ENCODE measurements at places on chromosomes 2 and 18.

GRCh38 chr2:115908731-115909130, 1466.3 kb downstream of the DPP10 start:
- DNase-seq = no peak

GRCh38 chr2:64888591-64889309, 100.4 kb upstream of the SLC1A4 start:
- DNase-seq = no peak

- no peak for DNase-seq
Measured at GRCh38 chr2:103552775-103553174, 790.9 kb downstream of the TMEM182 start.

GRCh38 chr18:48770243-48770642, 180.5 kb downstream of the SMAD7 start:
- DNase-seq = no peak

- no peak for DNase-seq
Measured at GRCh38 chr2:3665886-3666612, 8.0 kb downstream of the ALLC start.

DNA sequence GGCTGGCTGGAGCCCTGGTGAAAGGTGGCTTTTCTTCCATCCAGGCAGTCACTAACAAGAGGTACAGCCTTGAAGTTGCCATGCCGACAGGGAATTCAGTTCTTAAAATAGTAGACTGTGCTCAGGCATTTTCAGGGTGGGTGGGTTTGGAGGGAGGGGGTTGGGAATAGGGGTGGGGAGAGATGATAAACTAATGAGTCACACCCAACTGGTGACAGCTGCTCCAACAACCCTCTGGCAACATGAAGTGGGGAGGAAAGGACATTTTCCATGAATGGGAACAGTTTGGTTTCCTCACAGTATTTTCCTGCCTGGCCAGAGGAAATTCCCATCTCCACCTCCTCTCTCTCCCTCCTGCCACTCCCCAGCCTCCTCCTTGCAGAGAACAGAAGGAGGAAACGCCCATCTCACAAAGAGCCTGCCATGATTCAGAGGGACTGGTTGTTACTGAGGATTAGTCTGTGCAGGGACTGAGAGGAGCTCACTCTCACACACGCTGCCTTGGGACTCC, 113.0 kb upstream of the SLC1A4 start:
- no peak for DNase-seq

DNA sequence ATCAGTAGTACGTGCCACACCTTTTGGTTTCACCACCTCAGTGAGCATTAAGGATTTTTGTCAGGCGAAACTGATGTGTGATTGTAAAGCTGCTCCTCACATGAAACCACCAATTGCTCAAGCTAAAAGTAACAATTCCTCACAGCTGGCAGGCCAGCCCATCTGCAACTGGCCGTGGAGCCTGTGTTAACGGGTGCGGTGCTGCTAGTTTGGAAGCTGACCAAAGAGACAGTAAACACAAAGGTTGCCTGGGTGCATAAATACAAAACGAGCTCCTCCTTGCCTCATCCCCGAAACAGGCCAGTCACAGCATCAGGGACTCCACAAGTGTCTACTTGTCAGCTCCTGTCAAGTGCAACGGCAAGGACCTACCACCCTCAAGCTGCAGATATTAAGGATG, 32.0 kb downstream of the LGALSL start:
- no peak for DNase-seq

GRCh38 chr2:237192881-237193280, 107.2 kb downstream of the COPS8 start:
- no peak for DNase-seq

- DNase-seq = no peak
Measured at GRCh38 chr2:211371465-211371864, 815.1 kb downstream of the CPS1 start.

DNA sequence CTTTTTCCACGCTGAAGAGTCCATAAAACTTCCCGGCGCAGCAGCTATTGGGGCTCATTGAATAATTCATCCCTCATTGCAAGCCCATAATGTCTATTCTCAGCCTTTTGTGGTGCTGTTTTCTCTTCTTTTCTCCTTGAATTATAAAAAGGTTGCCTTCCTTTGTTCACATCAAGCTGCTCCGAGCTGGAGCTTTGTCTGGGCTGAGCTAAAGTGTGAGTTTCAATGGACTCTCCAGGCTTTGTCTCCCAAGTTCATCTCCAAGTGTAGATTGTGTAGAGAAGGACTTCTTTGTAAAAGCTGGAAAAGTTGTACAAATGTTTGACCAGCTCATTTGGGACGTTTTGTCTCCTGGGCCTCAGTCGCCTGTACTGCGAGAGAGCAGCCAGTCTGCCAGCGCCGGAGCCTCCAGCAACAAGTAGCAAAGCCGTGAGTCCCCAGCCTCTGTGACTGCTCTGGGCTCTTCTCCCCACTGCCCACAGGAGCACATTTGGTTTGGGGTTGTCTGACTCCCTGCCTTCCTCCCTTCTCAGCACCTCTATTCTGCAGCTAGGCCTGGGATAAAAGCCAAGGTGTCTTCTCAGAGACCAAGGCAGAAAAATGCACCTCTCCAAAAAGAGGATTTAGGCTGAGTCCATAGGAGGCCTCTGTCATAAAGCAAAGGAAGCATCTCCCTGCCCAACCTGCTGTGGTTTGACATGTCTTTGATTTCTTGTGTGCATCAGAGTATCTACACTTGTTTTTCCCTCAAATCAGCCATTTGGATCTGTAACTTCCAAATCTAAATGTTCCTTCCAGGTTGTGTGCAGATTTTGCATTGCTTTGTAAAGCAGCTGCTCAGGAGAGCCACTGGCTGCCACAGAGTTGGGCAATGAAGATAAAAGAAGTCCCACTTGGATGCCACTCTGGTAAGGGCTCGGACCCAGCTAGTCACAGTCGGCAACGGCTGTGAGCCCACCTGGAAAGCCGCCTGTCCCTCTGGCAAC, 6.4 kb downstream of the PAX3 start:
- DNase-seq = no peak

All from 8988T (cell line).